ENCODE measurements at places on chromosomes 5 and 9. TPM values are rescaled to one million over a fixed set of nuclear protein-coding genes. Genes with fewer than 3 reads are reported as not detected.

- DNase-seq: no peak
Measured at GRCh38 chr5:135236228-135236907, 162.7 kb downstream of the MACROH2A1 start.

DNA sequence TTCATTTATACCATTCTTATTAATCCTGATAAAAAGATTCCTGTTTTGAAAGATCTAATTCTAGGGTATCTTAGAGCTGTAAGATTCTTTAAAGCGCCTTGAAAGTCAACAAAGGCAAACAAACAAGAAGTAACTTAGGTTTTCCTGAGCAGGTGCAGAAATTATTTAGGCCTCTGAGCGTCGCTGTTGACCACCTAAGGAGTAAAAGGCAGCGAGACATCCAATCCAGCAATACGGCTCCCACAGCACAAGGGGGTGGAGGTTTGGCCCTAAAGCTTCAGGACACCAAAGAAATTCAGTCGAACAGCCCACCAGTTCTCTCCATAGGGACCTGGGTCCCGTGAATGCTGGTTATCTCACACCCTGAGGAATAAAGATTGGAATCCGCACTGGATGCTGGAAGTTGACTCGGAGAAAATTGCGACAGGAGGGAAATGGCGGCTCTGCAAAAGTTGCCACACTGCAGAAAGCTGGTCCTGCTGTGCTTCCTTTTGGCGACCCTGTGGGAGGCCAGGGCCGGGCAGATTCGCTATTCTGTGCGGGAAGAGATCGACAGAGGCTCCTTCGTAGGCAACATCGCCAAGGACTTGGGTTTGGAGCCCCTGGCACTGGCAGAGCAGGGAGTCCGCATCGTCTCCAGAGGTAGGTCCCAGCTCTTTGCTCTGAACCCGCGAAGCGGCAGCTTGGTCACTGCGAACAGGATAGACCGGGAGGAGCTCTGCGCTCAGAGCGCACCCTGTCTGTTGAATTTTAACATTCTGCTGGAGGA, at the start of gene PCDHGA2:
PCDHGA2 (plus strand) TSS at position 223 of the 769 bp plus-strand sequence.
- DNase-seq: no peak

- DNase-seq: no peak
Measured at GRCh38 chr5:61394078-61394704, 62.1 kb downstream of the ZSWIM6 start.

- no peak for DNase-seq
Measured at GRCh38 chr9:100100146-100100667, 1.2 kb downstream of the INVS start.

C5orf58 gene
- polyA plus RNA-seq: not detected

- no peak for DNase-seq
Measured at GRCh38 chr5:158233735-158234322, 374.9 kb upstream of the CLINT1 start.

GRCh38 chr5:9479361-9479760, 66.5 kb downstream of the SEMA5A start:
- no peak for DNase-seq

DNA sequence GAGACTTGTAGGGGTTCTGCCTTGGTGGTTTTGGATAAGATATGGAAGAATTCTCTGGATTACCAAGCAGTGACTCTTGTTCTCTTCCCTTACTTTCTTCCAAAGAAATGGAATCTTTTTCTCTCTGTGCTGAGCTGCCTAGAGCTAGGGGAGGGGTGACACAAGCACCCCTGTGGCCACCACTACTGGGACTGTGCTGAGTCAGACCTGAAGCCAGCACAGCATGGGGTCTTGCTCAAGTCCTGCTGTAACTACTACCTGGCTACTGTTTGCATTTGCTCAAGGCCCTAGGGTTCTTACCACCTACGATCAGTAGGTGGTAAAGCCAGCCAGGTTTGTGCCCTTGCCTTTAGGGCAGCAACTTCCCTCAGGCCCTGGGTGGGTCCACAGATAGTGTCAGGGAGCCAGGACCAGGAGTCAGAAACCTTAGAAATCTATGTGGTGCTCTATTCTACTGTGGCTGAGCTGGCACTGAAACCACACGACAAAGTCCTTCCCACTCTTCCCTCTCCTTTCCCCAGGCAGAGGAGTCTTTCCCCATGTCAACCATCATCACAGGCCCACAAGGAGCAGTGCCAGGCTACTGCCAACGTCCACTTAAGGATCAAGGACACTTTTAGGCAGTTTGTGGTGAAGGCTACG, 53.8 kb downstream of the SREK1 start:
- no peak for DNase-seq

DNA sequence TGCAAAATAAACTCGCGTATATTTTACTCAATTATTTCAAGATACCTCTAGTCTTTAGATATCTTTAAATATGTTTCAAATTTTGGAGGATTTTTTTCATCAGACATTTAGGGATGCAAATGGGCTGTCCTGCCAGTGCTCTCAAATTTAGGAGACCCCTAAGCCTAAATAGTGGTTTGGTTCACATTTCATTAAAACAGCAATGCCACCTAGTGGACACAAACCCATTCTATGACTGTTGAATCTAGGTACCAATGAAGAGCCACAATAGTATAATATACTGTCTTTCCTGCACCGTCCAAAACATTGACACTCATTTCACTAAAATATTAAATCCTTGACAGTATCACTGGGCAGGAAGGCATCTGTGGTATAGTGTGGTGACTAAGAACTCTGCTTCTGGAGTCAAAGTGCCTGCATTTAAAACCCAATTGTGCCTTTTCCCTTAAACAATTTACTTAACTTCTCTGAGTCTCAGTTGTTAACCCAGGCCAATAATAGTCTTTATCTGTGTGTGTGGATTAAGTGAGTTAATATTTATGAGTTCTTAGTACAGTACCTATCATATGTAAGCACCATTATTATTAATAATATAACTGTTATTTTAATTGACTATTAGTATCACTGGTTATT, 148.0 kb downstream of the RORB start:
- DNase-seq: no peak

PCDHGB3 gene
- polyA plus RNA-seq: 0.99 TPM
